ENCODE measurements at places on chromosomes 3 and 15.

GRCh38 chr15:68407886-68408881 is 23.8 kb downstream of the ITGA11 start:
- DNase-seq = no peak

- DNase-seq = peak; percentile 15
Observed at GRCh38 chr15:51093839-51094605, 684 bp downstream of the TNFAIP8L3 start.

DNA sequence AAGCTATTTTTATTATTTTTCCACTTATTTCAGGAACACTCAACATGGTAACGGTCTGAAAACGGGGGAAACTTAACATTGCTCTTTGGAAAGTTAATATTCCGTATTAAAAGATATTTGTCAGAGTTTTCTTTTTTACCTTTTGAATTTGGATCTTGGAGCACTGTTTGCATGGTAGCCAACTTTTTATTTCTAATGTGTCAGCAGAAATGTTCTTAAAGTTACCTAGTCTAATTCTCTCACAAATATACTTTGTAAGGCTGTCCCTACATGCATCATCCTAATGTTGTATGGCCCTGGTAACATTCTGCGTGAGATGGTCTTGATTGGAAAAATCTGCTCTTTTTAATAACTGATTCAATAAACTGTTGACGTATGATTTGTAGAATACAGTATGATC is 719.5 kb downstream of the FHIT start:
- no peak for DNase-seq

- DNase-seq = no peak
Observed at GRCh38 chr3:195124378-195124992, 146.5 kb downstream of the XXYLT1 start.

GRCh38 chr3:141242377-141243092 is 10.9 kb downstream of the PXYLP1 start:
- no peak for DNase-seq

DNA sequence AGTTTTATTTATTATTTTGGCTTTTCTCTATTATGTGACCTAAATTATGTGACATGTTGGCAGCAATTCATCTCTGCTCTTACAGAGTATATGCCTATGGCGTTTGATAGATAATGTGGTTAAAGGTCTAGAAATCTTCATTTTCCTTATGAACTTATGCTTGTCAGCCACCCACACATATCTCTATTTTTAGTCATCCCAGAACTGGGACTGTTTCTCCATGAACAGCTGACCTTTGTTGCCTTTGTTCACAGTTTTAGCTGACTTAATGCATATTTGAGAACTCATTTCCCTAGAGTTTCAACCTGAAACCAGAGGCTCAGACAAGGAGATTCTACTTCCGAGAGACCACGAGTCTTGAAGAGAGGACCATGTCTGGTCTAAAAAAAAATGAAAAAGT is 176.5 kb downstream of the RAP2B start:
- DNase-seq = no peak

DNA sequence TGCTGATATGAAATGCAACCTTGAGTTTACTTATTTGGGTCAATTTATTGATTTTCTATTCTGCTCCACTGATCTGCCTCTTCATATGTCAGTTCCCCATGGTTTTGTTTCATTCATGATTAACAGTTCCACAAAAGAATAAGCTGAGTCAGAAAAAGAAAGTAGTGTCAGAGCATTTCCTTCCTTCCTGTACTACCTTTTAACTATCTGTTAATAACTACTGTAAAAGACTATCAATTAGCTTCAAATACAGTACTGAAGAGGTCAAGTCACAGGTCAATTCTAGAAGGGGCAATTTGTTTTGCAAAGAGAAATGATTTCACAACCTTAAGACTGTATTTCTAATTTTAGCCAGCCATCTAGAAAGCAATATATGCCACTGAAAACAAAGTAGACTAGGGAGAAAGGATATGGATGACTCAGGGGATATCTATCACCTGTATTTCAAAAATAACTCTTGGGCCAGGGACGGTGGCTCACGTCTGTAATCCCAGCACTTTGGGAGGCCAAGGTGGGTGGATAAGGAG is 129.5 kb downstream of the TFDP2 start:
- no peak for DNase-seq
